Cardiac muscle cell (in vitro differentiated cells and primary cell): ENCODE measurements at places on chromosomes 1 and 21. TPM values are rescaled to one million over a fixed set of nuclear protein-coding genes. Genes with fewer than 3 reads are reported as not detected.

- DNase-seq, result peak; percentile 60
Observed at GRCh38 chr21:28337315-28337714, 655.4 kb downstream of the LTN1 start.

Gene LCA5L
- polyA plus RNA-seq, result 3.4 and 5.0 TPM in 2 replicates

- no peak for DNase-seq
Observed at GRCh38 chr1:4328402-4329071, 325.9 kb upstream of the AJAP1 start.

- no peak for DNase-seq
Observed at GRCh38 chr21:44606495-44606894, 5.4 kb upstream of the KRTAP10-8 start.

Gene DNMT3L
- not detected in 2 replicates for polyA plus RNA-seq

- DNase-seq, result no peak
Observed at GRCh38 chr1:230295367-230295766, 130.8 kb downstream of the PGBD5 start.

- DNase-seq, result no peak
Observed at GRCh38 chr1:206446688-206447421, 23.4 kb upstream of the IKBKE start.

DNA sequence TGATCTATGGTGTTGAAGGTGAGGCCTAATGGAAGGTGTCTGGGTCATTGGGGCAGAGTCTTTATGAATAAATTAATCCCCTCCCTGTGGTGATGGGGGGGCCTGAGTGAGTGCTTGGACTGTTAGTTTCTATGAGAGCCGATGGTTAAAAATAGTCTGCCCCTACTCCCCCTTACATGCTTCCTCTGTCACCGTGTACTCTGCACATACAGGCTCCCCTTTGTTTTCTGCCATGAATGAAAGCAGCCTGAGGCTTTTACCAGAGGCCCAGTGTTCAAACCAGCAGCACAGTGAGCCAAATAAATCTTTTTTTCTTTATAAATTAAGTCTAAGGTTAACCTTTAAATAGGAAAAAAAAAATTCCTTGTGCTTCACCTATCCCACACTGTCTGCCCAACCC is 657.0 kb downstream of the AMY1C start:
- DNase-seq, result no peak

DNA sequence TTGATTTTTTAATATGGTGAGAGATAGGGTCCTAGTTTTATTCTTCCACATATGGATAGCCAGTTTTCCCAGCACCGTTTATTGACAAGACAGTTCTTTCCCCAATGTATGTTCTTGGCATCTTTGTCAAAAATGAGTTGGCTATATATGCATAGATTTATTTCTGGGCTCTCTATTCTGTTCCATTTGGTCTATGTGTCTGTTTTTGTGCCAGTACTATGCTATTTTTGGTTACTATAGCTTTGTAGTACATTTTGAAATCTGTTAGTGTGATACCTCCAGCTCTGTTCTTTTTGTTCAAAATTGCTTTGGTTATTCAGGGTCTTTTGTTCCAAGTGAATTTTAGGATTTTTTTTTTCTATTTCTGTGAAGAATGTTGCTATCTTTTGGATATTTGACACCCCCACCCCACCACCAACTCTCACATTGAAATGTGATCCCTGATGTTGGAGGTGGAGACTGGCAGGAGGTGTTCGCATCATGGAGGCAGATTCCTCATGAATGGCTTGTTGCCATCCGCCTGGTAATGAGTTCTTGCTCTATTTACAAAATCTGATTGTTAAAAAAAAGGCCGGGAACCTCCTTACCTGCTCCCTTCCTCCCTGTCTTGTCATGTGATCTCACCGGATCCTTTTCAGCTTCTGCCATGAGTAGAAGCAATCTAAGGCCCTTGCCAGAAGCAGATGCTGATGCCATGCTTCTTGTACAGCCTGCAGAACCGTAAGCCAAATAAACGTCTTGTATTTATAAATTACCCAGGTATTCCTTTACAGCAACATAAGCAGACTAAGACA is 54.8 kb upstream of the KRTAP19-8 start:
- no peak for DNase-seq

Gene LCE1A
- not detected in 2 replicates for polyA plus RNA-seq

DNA sequence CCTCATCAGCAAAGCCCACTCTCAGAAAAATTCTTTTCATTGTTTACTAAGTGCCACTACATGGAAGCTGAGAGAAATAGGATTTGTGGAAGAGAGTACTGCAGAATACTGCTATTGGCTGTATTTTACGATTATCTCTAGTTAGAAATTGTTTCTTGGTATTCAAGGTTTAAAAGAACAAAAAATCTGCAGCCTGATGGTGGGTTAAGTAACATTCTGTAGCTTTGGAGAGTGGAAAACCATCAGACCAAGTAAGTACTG is 27.3 kb downstream of the PTTG1IP start:
- no peak for DNase-seq

- DNase-seq, result peak; percentile 59
Observed at GRCh38 chr1:102879439-102879993, 228.8 kb downstream of the COL11A1 start.
